ENCODE measurements at places on chromosomes 12 and 14. TPM values are rescaled to one million over a fixed set of nuclear protein-coding genes. Genes with fewer than 3 reads are reported as not detected.
A peak's percentile ranks its signal among the peaks of the same experiment; 100 is the strongest.

- peak overlapping the region; percentile 78 for H3K27ac ChIP-seq
- DNase-seq = peak; percentile 96
- peaks cover 15% of the 10 kb centered on the region for H3K4me1 ChIP-seq
- H3K36me3 ChIP-seq = peaks cover 9% of the 10 kb centered on the region
- H3K4me3 ChIP-seq = no peak overlapping the region
- H3K27me3 ChIP-seq = no peaks in the 10 kb centered on the region
These were observed 13.7 kb downstream of the COA8 start for GRCh38 chr14:103576371-103577024.

The RNU4-1 gene
- total RNA-seq = 3,016 TPM

DNA sequence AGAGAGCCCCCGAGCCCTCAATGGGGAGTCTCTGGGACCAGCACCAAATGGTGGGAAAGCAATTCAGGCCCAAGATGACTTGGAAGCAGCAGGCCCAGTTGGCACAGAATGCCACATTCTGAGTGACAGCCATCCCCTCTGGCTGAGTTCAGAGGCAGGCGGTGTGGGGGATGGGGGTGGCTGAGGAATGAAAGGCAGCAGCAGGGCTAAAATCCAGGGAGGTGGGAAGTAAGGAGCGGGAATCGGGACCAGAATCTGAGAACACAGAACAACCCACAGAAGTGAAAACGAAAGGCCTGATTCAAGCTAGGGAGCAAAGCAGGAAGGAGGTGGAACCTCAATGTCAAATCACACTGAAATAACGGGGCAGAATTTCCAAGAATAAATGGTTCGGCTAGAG lies 171.2 kb downstream of the CALM1 start:
- no peaks in the 10 kb centered on the region for H3K36me3 ChIP-seq
- H3K4me1 ChIP-seq = no peaks in the 10 kb centered on the region
- H3K27me3 ChIP-seq = no peaks in the 10 kb centered on the region
- no peak overlapping the region for H3K27ac ChIP-seq
- DNase-seq = no peak

The PPM1H gene
- total RNA-seq = 25.0 TPM

DNA sequence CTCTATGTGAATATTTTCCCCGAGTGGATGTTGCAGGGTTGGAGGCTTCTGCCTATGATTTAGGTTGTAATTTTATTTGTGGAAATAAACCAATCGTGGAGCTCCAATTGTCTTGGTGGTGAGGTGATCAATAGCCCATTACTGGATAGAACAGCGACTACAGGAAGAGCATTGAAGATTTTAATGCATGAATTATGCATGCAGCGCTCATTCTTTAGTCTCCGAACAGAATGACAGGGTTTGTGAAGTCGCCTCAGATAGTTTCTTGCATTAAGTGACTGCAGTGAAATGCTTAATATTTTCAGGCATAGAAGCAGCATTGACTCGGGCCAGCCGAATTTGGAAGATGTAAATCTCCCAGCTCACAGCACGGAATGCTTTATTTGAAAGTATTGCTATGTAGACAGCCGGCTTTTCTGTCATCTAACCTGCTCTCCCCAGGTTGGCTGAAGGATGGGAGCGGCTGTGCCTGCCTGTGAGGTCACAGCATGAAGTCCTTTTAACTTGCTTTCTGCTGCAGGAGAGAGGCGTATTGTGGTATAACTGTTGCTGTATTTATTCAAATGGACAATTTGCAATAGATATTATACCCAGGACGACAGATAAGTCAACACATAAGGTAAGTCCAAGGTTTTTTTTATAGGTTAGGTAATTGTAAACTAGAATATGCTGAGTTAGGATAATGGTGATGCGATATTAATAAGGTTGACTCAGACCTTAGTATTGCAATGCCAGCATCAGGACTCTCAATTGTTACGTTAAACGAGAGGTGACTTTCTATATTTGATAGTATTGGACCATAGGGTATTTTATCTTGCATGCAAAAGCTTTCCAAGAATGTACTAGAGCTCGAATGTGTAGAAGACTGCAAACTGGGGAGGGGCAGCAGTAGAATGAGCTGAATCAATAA lies 135.7 kb downstream of the CNTN1 start:
- no peaks in the 10 kb centered on the region for H3K36me3 ChIP-seq
- H3K4me1 ChIP-seq = no peaks in the 10 kb centered on the region
- no peak overlapping the region for H3K4me3 ChIP-seq
- DNase-seq = no peak
- H3K27ac ChIP-seq = no peak overlapping the region

GRCh38 chr12:121713257-121713777 lies 765 bp downstream of the TMEM120B start:
- no peaks in the 10 kb centered on the region for H3K36me3 ChIP-seq
- H3K4me3 ChIP-seq = peak overlapping the region; percentile 68
- peak; percentile 78 for DNase-seq
- peak overlapping the region; percentile 84 for H3K27ac ChIP-seq
- no peaks in the 10 kb centered on the region for H3K27me3 ChIP-seq
- H3K4me1 ChIP-seq = no peaks in the 10 kb centered on the region

DNA sequence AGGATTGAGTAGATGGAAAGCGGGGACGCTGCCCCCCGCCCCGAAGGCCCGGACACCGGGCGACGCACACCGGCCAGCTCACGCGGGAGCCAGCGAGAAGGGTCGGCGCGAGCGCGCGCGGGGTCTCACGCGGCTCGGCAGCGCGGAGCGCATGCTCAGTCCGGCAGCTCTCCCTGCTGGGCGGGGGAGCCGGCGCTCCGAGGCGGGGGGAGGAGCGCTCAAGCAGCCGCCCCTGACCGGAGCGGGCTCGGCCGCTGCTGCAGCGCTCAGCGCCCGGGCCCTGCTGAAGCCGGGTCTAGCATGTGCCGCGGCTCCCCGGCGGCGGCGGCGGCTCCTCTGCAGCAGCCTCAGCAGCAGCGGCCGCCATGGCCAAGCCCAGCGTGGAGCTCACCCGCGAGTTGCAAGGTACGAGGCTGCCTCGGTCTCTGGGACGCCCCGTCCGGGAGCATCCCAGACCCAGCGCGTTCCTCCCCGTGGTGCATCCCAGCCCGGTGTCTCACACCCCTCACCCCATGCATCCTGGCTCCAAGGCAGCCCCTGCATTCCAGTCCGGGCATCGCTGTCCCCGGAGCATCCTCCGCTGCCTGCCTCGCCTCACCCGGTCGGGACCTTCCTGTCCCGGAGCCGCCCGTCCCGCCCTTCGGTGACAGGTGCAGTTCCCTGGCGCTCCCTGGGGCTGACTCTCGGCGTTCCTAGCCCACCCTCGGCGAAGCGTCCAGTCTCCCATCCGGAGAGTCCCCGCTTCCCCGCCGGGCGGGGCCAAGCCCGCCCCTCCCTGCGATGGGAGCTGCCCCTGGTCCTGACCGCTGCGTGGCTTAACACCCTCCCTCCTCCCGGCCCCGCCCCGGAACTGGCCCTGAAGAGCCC lies at the start of gene CARMIL3:
Gene CARMIL3, plus strand, starts transcription at position 221 of the 867 bp plus-strand sequence. Its CDS starts 145 bp downstream, at position 366.
- no peaks in the 10 kb centered on the region for H3K36me3 ChIP-seq
- no peaks in the 10 kb centered on the region for H3K27me3 ChIP-seq
- peak within 1 kb of the TSS; percentile 71 for H3K4me3 ChIP-seq
- H3K4me1 ChIP-seq = peaks cover 7% of the 10 kb centered on the region

DNA sequence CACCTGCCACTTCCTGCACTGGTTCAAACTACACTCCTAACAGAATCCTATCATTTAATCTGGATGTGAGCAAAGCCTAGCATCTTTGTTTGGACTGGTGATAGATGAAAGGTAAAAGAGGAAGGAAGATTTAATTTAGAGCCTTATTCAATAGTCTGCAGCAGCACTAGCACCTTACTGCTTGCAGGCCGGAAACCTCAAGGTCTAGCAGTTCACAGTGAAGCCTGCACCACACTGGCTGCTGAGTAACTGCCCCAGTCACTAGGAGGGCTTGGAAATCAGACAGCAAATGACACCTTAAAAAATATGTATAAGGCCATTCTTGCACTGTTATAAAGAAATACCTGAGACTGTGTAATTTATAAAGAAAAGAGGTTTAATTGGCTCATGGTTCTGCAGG lies 358.0 kb downstream of the DAD1 start:
- no peaks in the 10 kb centered on the region for H3K4me1 ChIP-seq
- no peak overlapping the region for H3K27ac ChIP-seq
- H3K27me3 ChIP-seq = no peaks in the 10 kb centered on the region
- no peak for DNase-seq
- H3K4me3 ChIP-seq = no peak overlapping the region
- H3K36me3 ChIP-seq = no peaks in the 10 kb centered on the region

The CCDC196 gene
- not detected for total RNA-seq

DNA sequence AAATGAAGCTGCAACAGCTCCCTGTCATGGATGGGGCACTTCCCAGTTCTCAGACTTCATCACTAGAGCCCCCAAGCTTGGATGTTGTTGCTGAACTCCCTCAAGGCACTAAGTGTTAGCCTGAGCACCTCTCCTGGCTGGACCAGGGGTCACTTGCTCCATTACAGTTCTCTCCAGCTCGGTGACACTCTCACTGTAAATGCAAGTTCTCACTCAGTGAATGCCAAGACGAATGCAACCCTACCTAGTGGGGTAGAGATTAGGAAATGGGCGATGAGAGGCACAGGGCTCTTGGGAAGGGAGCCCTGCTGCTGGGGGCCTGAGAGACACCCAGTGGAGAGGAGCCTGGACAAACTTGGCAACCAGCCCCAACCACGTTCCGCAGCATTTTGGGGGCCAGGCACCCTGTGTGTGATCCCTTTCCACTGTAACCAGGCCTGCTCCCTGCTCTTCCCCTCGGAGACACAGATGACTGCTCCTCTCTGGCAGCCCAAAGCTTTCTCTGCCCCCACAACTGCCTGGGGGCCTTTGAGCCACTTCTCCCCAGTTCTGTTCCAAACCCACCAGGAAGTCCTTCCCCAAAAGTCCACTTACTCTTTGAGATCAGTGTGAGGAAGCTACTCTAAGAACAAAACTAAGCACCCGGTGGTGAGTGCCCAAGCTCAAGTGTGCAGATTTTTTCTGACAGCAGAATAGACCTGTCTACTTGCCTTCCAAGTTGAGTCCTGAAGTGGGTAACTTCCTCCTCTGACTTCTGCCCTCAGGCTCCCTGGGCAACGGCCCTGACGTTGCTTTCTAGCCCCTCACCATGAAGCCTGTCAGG lies 8.0 kb upstream of the SELPLG start:
- H3K27me3 ChIP-seq = no peaks in the 10 kb centered on the region
- DNase-seq = no peak
- no peak overlapping the region for H3K27ac ChIP-seq
- H3K4me3 ChIP-seq = no peak overlapping the region
- H3K4me1 ChIP-seq = peaks cover 19% of the 10 kb centered on the region

DNA sequence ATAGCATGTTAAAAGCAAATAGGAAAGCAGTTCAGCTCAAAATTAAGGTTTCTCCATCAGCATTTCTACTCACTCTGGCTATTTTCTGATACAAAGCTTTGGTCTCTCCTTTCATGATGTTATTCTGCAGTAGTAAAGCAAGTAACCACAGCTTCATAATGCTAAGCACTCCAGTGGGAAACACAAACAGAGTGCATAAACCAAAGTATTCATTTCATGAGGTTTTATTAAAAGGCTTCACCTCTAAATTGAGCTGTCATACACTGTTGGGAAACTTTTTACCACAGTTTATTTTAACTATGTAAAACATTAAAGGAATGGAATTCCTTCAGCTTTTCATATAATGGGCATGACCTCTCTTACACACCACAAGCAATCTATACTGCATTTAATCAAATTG lies 157.9 kb upstream of the LMO3 start:
- DNase-seq = no peak
- H3K4me3 ChIP-seq = no peak overlapping the region
- no peaks in the 10 kb centered on the region for H3K4me1 ChIP-seq
- no peaks in the 10 kb centered on the region for H3K36me3 ChIP-seq
- H3K27ac ChIP-seq = no peak overlapping the region
- no peaks in the 10 kb centered on the region for H3K27me3 ChIP-seq

DNA sequence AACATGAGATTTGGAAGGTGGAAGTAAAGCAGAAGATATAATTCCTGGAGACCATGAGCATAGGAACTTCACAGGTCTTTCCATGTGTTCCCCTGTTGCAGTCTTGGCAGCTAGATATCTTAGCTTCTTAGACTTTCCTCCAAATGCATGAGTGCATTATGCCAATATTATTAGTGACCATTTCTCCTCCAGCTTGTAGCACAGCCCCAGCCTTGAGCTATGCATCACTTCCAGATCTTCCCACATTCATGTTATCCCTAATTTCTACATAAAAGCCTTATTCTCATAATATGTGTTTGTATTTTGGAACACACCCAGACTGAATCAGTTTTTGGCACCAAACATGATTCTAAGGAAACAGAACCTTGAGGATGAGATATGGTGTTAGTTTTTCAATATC lies 11.0 kb downstream of the CLEC2B start:
- no peaks in the 10 kb centered on the region for H3K27me3 ChIP-seq
- no peaks in the 10 kb centered on the region for H3K4me1 ChIP-seq
- no peak for DNase-seq
- no peak overlapping the region for H3K27ac ChIP-seq
- H3K4me3 ChIP-seq = no peak overlapping the region

The LLPH gene
- total RNA-seq = 21.9 TPM

The CD163 gene
- 329 TPM for total RNA-seq

DNA sequence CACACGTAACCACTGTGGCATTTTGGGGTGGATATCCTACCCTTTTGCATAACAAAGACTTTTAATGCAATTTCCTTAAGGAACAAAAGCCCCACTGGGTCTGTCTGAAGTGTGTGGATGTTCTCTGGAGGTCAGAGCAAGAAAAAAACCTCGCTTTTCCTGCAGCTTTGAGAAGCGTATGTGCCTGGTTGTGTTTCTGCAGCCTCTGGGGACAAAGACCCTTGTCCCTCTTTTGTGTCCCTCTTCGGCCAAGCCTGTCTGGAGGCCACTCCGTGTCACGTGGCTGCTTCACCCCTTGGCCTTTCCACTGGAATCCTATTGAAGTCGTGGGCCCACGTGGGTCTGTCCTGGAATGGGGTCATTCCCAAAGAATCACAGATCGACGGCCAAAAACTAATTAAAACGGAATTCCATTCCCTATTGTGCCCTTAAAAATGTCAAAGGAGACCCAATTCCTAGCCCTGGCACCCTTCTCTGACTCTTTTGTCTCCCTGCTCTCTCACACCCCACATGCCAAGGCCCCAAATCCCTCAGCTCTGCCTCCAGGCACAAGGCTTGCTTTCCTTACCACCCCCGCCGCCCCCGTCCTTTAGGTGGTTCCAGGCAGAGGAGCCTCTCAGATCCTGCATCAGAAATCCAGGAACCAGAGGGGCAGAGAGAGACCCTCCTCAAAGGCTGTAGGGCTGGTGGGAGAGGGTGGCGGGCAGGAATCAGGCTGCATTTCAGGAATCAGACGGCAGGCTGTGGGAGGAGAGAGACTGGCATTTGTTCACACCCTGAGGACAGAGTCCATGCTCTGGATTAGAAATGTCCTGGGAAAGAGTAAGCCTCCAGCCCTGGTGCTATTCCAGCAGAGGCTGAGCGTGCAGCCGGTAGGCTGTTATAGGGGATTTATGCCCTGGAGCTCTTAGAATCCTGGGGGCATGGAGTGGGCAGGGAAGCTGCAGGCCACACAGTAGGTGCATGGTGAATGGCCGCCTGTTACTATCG lies 12.6 kb upstream of the CYP46A1 start:
- H3K4me3 ChIP-seq = no peak overlapping the region
- H3K27me3 ChIP-seq = peaks cover 3% of the 10 kb centered on the region
- no peaks in the 10 kb centered on the region for H3K4me1 ChIP-seq
- DNase-seq = peak; percentile 40
- H3K36me3 ChIP-seq = no peaks in the 10 kb centered on the region
- no peak overlapping the region for H3K27ac ChIP-seq

Data from kidney (tissue), 22 donors.